ENCODE measurements at places on chromosomes 1 and 21. TPM values are rescaled to one million over a fixed set of nuclear protein-coding genes. Genes with fewer than 3 reads are reported as not detected.

GRCh38 chr21:36756527-36756926 is 57.6 kb downstream of the SIM2 start:
- DNase-seq, result no peak

C1QTNF12 gene
- total RNA-seq, result not detected

GRCh38 chr1:27322569-27323240 is 742 bp downstream of the TMEM222 start:
- DNase-seq, result no peak

DNA sequence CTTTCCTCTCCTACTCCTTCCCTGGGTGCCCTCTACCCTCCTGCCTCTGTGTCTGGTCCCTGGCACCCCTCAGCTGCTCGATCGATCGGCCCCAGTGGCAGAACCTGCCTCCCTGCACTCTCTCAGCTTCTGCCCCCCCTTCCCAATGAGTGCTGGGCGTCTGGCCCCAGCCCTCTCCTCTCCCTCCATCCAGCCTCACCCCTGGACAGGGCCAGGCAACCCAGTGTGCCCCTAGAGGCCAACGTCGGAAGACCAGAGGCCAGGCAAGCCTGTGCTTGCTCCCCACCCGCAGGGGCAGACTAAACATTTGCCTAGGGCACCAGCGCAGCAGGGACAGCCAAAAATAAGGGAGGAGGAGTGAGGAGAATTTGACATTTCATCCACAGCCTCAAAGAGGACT is 43.5 kb downstream of the LGR6 start:
- DNase-seq, result no peak

DNA sequence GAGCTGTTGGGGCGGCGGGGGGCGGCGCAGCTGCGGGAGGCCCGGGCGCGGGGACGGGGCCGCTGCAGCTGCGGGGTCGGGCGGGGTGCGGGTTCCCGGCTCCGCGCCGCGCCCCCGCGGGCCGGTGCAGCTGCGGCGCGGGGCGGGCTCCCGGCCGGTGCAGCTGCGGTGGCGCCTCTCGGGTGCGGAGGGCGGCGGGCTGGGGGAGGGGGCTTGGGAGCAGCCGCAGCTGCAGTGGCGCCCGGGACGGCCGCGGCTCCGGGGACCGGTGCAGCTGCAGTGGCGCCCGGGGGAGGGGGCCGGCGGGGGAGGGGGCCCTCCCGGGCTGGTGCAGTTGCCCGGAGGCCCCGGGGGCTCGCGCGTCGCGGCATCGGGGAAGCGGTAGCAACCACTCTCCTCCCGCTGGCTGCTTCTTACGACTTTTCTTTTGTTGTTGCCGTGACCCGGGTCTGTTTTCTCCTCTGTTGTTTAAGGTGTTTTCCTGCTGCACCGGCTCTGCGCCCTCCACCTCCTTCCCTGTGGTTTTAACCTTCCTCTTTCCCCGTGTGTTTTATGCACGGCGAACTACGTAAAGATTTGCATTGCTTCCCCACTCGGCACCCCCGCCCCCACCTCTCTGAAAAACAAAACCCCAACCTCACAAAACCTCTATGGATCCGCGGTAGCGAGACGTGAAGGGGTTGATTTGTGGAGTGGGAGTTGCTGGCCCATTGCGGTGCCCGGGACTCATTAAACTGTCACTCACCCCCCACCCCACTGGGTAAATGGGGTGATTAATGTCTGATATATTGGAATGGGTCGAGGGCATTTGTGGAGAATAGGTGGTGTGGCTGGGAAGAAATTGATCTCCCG is 1.7 kb upstream of the ZBTB18 start:
- no peak for DNase-seq

- DNase-seq, result no peak
Observed at GRCh38 chr21:37873655-37874054, 42.6 kb downstream of the KCNJ6 start.

DNA sequence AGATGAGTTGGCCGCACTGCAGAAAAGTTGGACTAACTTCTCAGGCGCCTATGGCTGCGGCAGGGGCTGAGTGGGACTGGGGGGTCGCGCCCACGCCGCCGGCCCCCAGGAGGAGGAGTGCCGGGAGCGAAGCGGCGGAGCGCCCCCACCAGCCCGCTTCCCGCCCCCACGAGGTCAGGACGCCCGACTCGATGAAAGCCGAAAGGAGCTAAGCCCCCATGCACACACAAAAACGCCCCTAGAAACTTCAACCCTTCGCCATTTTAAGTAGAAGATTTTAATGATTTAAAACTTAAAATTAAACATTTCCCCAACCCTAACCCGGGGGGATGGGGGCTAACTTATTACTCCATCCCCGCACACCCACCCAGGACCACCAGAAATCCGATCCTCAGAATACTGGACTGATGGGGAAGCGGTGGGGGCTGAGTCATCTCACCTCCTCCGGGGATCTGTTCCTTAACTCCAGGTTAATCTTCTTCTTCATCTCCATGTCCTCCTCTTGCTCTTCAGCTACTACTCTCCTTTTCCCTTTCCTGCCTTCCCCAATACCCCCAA is 539 bp downstream of the ANP32E start:
- no peak for DNase-seq

- DNase-seq, result no peak
Observed at GRCh38 chr1:24316645-24317044, 2.5 kb upstream of the GRHL3 start.

OR2L8 gene
- not detected for total RNA-seq

UQCRH gene
- total RNA-seq, result 1,323 TPM

- peak; percentile 67 for DNase-seq
Observed at GRCh38 chr1:60903591-60903990, 178.8 kb upstream of the NFIA start.

C1orf116 gene
- total RNA-seq, result 0.07 TPM

GRCh38 chr1:170145770-170146676 is at the start of gene NTMT2:
TSS of gene NTMT2 (plus strand) at chr1:170145959. CDS start at chr1:170146108, 149 bp downstream.
- DNase-seq, result no peak

DNA sequence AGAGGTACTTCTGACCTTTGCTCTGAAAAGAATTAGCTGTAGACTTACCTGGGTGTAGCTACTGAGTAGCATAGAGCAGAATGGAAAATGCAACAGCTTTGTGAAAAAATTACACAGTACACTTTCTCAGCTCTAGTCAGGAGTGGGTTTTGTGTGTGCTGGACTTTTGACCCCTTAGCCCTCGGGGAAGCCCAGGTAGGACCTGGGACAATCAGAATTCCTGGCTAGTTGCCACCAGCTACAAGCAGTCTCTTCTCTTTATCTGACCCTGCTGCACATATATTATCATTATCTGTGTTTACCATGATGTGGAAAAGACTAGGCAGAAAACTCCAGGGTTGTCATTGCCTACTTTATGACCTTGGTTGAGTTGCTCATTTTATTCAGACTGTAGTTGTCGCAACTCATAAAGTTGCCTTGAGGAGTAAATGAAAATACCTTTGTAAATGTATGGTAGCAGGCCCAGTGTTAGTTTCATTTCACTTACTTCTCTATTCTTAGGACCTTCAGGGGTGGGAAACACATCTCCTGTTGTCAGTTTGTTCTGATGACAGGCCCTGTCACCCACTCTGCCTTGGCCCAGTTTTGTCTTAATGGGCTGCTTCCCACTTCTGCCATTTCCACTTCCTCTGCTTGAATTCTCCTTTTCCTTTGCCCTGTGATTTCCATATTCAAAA is 5.4 kb downstream of the NEK7 start:
- DNase-seq, result no peak

DNA sequence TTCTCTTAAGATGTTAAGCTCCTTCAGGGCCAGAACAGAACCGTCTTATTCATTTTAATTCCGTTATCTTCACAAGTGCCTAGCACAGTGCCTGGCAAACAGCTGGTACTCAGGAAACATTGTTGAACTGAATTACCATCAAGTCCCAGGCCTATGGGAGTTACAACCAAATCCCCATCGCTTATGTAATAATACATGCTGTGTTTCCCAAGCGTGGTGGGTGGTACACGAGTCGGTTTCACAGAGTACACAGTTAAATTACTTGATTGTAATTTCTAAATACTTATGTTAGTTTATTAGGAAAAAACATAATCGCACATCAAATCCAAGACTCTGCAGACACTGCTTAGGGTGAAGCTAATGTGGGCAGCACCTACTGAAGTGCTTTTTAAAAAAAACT is 1.0 kb downstream of the ANGEL2 start:
- DNase-seq, result no peak

- no peak for DNase-seq
Observed at GRCh38 chr1:151970128-151970527, 23.5 kb downstream of the S100A10 start.
